ENCODE measurements at places on chromosomes 11 and 22.

- no peak for DNase-seq
Observed at GRCh38 chr22:50621948-50622722, 5.8 kb downstream of the ARSA start.

GRCh38 chr22:47251911-47252310 is 489.5 kb downstream of the TBC1D22A start:
- no peak for DNase-seq

DNA sequence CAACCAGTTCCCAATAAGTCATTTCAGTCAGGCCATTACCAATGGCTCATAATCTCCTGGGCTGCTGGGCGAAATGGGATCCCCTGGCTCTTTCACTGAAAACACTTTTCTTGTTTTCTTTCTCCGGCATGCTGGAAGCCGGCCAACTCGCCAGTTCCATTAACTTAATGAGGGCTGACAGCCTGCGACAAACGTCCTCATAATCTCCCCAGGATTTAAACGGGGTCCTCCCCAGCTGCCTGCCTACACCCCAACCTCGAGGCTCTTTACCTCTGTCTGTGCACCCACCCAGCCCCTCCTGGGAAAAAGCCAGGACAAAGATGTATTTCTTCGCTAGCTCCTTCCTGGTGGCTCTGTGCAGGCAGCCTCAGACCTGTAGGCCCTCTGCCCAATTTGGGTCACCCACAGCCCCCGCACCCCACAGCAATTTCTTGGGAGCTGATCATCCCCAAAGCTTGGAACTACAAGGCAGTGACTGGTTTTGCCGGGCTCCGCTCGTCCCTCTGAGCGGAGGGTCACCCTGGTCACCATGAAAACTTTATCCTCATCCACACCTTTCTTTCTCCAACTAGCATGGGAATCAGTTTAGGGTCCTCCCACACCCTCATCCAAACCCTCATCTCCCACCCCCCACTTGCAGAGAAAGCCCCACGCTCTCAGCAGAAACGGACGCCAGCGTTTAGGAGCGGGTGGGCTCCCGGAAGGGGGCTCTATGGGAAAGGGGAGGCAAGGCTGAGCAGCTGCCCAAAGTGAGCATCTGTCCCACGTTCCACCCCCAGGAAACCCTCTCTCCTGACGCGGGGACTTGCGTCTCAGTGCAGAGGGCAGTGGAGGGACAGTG is 51.1 kb upstream of the KCNQ1OT1 start:
- no peak for DNase-seq

- no peak for DNase-seq
Observed at GRCh38 chr11:132311703-132312102, 941.3 kb downstream of the NTM start.

DNA sequence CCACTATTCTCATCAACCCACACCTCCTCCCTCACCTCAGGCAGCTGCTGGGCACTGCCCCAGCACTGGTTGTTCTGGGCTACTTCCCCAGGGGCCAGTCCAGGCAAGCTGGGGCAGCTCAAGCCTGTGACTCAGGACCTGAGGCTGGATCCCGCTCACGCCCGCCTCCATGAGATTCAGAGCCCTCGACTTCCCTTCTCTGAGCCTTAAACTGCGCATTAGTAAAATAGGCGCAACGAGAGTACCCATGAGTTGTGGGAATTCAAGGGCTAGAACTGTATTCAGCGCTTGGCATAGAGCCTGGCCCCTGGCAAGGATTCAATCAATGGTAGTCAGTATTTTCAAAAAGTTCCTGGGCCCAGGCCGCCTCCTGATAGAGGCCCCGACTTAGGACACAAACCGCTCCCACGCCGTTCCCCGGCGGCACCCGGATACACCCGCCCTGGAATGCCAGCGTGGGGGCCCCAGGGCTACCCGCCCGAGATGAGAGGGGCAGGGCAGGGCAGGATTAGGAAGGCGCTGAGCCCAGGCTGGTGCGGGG is 723 bp upstream of the CD82 start:
- no peak for DNase-seq

GRCh38 chr22:30286813-30287647 is 2.3 kb downstream of the CASTOR1 start:
- peak; percentile 92 for DNase-seq

DNA sequence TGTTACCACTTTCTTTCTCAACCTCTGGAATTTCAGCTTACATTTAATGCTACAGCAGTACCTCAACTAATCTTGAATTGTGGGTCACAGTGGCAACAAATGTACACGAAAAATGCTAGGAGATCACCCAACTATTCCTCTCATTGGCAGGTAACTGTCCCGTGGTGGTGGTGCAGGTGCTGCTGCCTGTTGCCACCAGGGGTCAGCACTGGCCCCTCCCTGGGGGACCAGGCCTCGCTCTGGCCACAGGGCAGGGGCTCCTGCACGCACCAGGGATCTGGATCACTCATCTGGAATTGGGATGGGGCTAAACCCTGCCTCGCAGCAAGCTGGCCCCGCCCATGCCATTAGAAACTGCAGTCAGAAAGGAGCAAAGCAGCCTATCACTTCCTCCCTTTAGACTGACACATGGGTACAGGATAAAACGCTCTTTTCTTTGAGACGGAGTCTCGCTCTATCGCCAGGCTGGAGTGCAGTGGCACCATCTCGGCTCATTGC is 6.9 kb upstream of the POLDIP3 start:
- peak; percentile 43 for DNase-seq

DNA sequence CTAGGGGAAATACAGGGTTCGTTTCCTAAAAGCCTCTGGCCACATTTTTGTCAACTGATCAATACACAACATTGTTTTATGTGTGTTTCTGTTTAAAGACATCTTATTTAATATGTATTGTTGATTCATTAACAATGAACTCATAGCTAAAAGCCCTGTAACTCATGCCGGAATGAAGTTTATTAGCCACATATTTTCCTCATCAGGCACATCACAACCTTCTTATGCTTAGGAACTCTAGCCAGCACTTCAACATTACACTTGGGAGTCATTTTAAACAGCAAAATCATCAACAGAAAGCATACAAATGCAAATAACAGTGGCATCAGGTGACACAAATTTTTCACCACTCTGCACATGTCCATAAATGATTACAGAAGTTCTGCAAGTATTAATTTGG is 15.1 kb upstream of the BLID start:
- no peak for DNase-seq

DNA sequence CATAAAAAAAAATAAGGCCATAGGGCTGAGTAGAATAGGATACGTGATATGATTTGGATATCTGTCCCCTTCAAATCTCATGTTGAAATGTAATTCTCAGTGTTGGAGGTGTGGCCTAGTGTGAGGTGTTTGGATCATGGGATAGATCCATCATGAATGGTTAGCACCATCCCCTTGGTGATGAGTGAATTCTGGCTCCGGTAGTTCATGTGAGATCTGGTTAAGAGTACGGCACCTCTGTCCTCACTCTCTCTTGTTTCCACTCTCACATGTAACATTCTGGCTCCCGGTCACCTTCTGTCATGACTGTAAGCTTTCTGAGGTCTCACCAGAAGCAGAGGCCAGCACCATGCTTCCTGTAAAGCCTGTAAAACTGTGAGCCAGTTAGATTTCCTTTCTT is 45.5 kb downstream of the RAB30 start:
- DNase-seq: no peak

DNA sequence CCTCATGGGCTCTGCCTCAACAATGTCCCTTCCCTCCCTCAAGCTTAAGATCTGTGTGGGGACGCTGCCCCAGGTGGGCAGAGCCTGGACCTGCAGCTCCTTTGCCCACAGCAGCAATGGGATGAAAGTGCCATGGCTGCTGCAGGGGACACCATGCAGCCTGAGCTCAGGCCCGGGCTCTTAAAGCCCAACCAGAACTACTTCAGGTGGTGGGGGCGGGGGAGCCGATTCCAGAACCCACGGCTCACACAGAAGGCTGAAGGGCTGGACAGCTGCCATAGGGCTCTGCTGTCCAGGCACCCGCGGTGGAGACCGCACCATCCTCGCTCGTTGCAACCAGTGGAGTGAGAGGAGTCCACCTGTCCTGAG is 12.5 kb downstream of the CHID1 start:
- no peak for DNase-seq

GRCh38 chr11:71452199-71453036 is 585 bp upstream of the NADSYN1 start:
- peak; percentile 15 for DNase-seq

DNA sequence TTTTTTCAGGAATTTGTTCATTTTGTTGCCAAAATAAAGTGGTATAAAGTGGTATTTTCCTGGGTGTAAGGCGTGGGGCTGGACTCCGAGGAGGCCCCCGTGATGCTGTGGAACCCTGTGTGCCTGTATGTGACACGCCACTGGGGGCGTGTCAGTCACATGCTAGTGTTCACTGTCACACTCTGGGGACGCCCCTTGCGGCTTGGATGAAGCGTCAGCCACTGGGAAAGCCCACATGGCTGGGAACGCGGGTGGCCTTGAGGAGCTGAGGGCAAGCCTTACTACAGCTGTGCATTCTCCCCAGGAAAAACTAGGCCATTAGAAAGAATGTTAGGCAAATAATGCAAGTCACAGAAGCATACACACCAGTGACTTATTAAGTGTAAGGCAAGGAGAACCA is 77.0 kb upstream of the SLC25A18 start:
- DNase-seq: no peak

GRCh38 chr11:132245403-132246385 is 875.3 kb downstream of the NTM start:
- DNase-seq: no peak

DNA sequence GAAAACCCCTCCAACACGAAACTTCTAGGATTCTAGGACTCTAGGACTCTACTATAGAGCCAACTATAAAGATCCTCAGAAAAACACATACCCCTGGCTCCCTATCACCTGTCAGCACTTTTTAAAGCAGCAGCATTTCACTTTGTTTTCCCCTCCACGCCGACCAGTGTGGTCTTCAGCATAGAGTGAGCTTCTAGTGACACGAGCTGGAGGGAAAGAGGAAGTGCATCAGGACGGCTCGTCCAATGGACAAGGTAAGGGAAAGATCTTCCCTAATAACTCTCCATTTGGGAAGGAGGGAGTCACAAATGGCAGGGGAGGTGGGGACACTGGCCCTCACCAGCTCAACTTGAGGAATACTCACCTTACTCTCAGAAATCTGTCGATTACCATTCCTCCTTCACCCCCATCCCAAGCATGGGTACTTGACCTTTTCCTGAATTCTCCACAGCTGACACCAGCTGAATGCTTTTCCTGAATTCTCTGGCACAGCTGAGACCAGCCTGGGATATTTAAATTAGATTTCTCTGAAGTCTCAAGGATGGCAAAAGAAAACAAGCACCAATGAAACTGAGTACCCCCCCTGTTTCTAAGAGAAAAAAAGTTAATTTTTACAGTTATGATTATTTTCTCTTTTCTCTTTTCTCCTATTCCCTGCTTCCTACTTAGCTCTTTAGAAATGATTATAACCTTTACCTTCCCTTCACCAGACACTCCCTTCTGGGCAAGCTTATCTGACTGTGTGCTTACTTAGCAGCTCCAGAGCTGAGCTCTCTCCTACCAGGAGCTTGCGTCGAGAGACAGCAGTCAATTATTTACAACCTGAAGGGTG is 33.3 kb upstream of the NNMT start:
- no peak for DNase-seq

DNA sequence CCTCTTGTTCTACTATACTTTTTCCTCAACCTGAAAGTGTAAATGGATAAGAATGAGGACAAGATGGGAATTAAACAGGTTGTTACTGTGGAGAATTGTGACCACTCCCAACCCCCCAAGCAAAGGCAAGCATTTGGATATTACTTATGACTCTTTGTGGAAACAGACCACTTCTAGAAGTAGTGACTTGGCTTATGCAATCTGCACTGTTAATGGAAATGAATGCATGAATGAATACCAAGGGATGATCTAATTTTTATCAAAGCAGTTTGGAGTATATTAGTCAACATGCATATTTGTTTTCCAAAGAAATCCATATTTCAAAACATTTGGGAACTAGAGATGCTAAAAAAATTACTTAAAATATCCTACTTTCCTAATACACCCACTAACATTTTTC is 35.3 kb downstream of the AMOTL1 start:
- no peak for DNase-seq

GRCh38 chr11:130787092-130787616 is 129.1 kb downstream of the SNX19 start:
- DNase-seq: no peak

- no peak for DNase-seq
Observed at GRCh38 chr11:73318501-73319011, 10.5 kb downstream of the ARHGEF17 start.

- DNase-seq: no peak
Observed at GRCh38 chr22:43828725-43828997, 16.6 kb upstream of the EFCAB6 start.

DNA sequence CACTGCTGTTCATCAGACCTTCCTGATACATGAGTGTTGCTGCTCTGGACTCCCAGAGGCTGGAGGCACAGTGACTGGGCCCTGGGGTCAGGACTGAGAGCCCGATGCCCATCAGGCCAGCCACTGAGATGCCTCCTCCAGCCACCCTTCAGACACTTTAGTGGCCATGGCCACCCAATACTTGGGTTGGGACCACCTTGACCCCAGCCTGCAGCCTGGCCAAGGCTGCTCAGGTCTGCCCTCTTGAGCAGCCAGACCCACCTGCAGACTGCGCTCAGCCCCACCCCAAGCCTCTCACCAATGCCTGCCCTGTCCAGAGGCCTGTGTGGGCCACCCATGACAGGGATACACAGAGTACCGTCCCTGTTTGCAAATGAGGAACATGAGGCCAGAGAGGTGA is 4.2 kb downstream of the RNF215 start:
- no peak for DNase-seq

GRCh38 chr11:117654281-117655255 is 142.4 kb downstream of the DSCAML1 start:
- DNase-seq: no peak

GRCh38 chr11:131979364-131979763 is 608.9 kb downstream of the NTM start:
- no peak for DNase-seq

- no peak for DNase-seq
Observed at GRCh38 chr11:29495676-29496075, 521.2 kb downstream of the KCNA4 start.

DNA sequence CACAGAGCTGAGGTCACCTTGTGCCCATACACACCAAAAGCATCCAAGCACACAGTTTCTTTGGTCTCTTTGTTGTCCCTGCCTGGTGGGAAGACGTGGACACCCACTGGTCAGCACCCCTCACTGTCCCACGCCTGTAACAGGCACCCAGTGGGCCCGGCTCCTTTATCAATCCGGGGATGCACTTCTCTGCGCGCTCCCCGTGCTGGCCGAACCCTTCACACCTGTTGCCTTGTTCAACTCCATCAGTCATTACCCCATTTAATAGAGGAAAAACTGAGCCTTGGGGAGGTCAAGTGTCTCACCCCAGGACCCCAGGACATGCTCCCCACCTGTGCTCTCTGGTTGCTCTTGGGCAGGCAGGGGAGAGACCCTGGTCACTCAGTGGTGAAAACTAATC is 49.7 kb upstream of the FGF3 start:
- DNase-seq: no peak

GRCh38 chr22:17845790-17846189 is 71.5 kb upstream of the BID start:
- DNase-seq: no peak

- no peak for DNase-seq
Observed at GRCh38 chr11:133216813-133217212, 315.5 kb downstream of the OPCML start.

All from stimulated activated CD4-positive, alpha-beta T cell treated with anti-CD3 and anti-CD28 coated beads, TNF-alpha, amount 100 ng/mL, for 1 hour (primary cell).